Stimulated activated CD4-positive, alpha-beta T cell treated with anti-CD3 and anti-CD28 coated beads, Interleukin-1b, Interleukin-23, amount 100 ng/mL, for 24 hours (primary cell): ENCODE measurements at places on chromosomes 16 and 17.

DNA sequence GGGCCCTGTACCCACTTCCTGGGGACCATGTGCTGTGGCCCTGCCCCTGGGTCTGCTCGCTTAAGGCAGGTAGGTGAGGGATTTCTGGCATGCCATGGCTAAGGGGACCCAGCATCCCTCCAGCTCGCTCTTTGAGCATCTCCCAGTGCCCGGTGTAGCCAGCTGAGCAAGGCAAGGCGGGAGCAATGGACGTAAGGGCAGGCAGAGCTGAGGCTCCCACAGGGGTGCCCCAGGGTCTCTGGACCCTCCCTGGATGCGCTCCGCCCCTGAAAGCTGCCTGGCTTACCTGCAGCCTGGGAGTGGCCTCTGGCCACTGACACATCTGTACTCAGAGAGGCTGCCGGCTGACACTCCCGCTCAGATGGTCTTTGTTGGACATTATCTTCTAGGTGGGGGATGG, 189.9 kb downstream of the IRF8 start:
- DNase-seq: no peak

DNA sequence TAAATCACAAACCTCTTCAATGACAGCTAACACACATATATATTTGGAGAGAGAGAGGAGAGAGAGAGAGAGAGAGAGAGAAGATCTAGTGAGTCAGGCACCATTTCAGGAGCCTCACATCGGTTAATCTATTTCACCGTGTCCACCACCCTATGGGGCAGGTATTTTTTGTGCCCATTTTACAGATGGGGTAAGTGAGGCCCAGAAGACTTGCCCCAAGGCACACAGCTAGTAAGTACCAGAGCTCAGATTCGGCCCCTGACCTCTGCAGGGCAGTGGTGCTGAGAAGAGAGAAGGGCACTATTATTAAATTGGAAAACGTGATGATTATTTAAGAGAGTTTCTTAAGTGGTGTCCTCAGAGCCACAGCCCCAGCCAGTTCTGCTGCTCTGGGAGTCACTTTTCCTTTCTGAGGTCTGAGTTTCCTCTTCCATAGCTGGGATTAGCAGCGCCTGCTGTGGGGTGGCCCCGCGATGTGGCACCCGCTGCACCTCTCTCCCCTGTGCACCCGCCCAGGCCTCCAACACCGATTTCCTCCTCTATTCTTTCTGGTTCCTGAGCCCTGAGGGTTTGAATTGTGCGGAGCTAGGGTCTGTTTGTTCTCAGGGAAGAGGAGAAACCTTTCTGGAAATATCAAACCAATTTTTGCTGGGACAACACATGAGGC, 303.9 kb downstream of the IRF8 start:
- DNase-seq: no peak

DNA sequence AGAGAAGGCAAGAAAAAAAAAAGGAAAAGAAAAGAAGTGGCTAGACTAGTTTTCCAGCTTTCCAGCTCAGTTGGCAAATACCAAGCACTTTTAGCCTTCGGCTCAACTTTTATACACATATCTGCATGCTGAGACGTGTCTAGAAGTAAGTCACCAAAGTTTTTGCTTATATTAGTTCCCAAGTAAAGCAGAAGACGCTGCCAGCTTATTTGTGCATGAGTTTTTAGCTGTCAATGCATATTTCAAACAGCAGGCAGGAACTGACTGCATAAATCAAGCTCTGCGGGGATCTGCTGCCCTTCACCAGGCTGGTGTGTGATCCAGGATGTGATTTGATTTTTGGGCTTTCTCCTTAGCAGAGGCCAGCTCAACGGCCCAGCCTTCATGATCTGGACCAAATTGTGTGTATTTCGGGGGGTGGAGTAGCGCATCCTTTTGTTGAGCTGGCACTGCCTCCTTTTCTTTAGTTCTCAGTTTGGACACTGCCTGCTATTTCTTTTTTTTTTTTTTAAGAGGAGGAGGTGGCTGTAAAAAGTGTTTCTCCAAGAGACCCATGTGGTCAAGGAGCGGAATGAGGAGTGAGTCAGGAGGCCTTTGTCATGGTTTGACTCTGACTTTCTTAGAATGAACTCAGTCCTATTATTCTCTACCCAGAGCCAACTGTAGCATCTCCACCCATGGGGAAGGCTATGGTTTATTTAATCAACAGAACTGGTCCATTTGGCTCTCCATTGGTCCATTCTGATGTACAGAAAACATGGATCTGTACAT, 162.6 kb upstream of the XYLT1 start:
- DNase-seq: no peak

GRCh38 chr16:57960826-57961472, 10.0 kb downstream of the CNGB1 start:
- no peak for DNase-seq

DNA sequence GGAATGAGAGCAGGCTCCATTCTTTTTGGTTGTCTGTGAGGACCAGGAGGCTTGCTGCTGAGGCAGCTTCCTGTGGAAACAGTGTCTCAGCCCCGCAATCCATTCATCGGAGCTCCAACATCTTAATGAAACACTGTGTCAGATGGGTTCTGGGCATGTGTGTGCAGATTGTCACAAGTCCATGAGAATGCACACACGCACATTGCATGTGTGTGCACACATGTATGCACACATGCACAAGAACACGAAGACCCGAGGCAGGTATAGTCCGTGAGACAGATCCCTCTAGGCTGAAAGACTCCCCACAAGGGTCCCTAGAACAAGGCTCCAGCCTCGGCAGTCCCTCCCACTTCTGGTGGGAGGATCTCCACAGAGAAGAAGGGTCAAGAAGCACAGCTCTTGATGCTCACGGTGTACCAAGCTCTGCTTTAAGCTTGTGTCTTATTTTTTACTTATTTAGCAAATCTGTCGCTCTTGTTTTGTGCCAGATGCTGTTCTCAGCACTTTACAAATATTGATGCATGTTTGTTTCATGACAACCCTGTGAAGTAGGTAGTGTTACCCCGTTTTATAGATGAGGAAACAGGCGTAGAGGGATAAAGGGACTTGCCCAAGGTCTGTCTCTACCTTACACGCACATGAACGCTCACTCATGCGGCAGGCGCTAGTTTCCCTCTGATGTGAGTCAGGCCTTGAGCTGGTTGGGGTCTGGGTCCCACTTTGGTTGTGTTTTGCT, 213.1 kb downstream of the SEC14L1 start:
- no peak for DNase-seq

- DNase-seq: no peak
Observed at GRCh38 chr17:79205688-79206205, 131.1 kb downstream of the ENGASE start.

- no peak for DNase-seq
Observed at GRCh38 chr16:23379707-23380106, 73.3 kb downstream of the COG7 start.

DNA sequence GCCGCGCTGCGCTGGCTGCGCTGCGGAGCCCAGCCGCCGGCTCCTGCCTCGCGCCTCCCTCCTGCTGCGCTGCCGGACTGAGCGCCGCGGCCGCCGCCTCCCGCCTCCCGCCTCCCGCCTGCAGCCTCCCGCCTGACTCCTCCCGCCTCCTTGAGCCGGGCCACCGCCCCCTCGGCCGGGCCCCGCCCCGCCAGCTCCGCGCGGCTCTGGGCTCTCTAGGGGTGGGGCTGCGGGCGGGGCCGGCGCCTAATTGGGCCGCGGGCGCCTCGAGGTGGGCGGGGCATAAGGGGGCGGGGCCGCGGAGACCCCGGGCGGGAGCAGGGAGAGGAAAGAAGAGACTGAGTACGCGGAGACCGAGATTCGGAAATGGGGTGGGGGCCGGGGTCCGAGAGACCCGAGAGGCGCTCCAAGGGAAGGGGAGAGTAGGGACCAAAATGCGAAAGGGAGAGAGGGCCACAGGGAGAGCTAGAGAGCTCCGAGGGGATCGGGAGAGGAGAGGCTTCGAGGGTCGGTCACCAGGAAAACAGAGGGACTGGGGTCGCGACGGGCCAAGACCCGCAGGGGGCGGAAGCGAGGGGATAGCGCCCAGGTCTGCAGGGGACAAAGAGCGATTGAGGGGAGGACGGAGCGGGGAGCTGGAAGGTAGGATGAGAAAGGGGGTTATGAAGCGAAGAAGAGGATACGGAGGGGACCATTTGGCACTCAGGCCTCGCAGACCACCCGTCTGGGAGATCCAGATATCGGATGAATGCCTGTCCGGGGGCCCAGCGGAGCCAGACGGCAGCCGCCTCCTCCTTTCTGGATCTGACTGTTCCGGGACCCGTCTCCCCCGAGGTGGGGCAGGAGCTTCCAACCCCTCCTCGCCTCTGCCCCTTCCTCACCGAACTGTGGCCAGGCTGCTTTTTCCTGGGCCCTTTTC, at the start of gene C1QL1:
C1QL1 (minus strand) TSS at position 79 of the 919 bp plus-strand sequence. CDS start 255 bp downstream, outside the sequence.
- DNase-seq: peak; percentile 81

DNA sequence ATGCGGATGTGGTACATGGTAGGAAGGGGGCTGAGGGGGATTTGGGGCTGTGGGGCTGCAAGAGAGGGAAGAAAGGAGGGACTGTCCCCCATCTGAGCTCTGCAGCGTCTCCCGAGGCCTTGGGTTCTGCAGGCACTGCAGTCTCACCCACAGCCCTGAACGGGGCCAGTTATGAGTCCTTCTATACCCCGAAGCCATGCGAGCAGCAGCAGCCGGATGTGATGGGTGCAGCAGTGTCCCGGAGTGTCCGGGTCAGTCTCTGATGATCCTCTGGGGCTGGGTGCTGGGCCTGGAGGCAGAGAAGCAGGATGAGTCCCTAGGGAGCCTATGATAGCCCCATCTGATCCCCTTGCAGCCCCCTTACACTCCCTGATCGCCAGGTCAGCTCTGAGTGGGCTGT, 41.5 kb downstream of the CPNE2 start:
- DNase-seq: no peak

- DNase-seq: no peak
Observed at GRCh38 chr16:86252596-86252995, 257.7 kb upstream of the FOXF1 start.
